ENCODE measurements at places on chromosomes 12 and 14.

DNA sequence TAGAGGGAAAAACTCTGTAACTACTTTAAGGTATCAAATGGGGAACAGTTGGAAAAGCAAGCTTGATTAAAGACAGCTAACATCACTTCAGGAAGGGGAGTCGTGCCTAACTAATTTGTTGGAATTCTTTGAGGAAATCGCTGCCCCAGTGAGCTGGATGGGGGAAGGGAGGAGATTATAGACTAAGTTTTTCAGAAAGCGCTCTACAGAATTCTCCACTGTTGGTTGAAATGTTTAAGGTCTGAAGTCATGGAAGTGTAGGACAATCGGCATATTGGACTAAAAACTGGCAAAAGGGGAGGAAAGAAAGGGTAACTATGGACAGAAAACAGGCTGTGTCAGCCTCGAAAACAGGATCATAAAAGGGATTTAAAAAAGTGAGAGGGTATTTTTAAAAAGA is 229.9 kb upstream of the HMGA2 start:
- no peak for DNase-seq

DNA sequence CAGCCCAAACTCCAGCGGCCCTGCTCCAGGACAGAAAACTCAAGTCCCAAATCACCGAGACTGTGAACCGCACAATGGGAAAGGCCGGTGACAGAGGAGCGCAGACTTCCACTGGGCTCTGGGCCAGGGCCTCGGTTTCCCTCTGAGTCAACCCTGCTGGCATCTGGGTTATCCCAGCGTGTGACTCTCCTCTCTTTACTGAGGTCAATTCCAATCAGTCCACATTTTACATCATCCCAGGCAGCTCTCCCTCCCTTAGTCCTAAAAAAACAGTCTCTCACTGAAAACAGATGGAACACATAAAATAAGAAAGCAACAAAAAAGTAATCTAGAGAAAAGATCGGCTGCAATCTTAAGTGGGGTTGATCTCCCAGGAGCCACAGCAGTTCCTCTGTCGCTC is 36.9 kb downstream of the ITPK1 start:
- no peak for DNase-seq

DNA sequence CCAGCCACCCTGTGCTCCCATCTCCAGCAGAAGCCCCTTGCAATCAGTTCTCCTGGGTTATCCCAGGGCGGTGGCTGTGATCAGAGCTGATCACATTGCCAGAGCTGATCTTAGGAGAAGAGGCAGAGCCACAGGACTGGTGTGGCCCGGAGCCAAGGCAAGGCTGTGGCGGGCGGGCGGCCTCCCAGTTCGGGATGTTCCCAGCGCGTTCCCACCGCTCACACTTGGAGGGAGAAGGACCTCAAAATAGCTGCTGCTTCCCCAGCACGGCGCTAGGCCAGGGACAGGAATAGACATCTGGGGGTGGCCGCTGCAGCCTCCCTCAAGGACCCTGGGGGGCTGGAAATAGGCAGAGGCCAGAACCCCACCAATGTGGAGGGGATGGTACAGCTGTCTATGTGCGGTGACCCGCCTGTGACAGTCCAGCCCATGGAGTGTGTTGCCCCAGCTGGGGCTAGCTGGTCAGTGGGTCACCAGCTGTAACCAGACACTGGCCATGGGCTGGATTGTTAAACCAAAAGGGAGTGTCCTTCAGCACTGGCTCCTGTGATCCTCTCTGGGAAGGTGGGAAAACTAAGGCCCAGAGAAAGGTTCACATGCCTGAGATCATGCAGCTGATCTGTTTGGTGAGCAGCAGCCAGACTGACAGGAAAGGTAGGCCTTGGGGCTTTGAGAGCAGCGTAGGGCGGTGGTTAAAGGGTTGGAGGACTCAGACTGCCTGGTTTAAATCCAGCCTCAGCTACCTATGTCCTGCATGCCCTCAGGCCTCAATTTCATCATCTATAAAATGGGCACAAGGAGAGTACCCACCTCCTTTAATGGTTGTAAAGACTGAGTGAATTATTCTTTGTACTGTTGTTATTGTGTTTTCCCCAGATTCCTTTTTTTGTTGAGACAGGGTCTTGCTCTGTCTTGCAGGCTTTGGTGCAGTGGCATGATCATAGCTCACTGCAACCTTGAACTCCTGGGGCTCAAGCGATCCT is 8.0 kb upstream of the POP5 start:
- DNase-seq: no peak

DNA sequence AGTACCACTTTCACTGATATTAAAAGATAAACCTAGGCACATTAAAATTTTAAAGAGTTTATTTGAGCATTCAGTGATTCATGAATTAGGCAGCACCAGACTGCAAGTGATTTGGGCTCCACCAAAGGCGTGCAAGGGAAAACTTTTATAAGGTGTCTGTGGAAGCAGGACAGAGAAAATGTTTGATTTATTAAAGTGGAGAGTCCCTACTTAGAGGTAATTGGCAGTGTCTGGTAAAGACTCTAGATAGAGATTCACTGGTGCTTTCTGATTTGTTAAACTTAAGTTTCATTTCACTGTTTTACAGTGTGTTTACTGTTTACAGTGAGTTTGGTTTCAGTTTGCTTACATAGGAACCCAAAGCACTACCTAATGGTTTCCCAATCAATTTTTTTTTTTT is 72.8 kb downstream of the ANKS1B start:
- DNase-seq: peak; percentile 34

GRCh38 chr14:65792208-65792905 is 379.8 kb downstream of the FUT8 start:
- no peak for DNase-seq

GRCh38 chr12:121964813-121965643 is 46.6 kb downstream of the CFAP251 start:
- no peak for DNase-seq

- no peak for DNase-seq
These were observed 505.9 kb downstream of the SLC16A7 start for GRCh38 chr12:60101715-60102114.

DNA sequence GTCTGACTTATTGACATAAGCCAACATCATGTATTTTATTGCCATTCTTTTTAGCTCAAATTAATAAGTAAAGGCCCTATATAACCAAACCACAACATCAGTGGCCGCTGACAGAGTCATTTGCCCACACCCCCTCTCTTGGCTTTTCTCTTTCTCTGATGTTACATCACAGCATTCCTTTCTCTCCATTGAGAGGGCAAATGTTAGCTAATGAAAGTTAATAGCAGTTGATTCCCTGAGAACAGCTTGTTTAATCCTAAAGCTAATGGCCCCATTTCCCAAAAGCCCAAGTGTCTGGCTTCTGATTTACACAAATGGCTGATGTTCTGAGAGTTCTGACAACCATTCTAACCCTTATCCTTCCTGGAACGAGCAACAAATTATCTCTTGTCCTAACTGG is 308.8 kb downstream of the SNAPC1 start:
- DNase-seq: no peak

- peak; percentile 27 for DNase-seq
These were observed 24.0 kb downstream of the KLRK1 start for GRCh38 chr12:10365696-10366405.

DNA sequence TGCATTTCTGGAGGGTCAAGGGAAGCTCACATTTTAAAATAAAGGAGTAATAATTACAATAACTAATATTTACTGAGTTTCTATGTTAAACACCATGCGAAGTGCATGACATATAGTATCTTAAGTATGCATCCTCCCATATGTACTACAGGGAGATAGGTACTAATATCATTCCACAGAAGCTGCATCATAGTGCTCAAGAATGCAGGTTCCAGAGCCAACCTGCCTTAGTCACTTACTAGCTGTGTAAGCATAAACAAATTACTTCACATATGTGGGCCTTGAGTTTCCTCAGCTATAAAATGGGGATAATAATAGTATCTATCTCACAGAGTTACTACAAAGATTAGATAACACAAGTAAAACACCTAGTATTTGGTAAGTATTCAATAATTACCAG is 18.3 kb downstream of the ARMH4 start:
- DNase-seq: no peak

DNA sequence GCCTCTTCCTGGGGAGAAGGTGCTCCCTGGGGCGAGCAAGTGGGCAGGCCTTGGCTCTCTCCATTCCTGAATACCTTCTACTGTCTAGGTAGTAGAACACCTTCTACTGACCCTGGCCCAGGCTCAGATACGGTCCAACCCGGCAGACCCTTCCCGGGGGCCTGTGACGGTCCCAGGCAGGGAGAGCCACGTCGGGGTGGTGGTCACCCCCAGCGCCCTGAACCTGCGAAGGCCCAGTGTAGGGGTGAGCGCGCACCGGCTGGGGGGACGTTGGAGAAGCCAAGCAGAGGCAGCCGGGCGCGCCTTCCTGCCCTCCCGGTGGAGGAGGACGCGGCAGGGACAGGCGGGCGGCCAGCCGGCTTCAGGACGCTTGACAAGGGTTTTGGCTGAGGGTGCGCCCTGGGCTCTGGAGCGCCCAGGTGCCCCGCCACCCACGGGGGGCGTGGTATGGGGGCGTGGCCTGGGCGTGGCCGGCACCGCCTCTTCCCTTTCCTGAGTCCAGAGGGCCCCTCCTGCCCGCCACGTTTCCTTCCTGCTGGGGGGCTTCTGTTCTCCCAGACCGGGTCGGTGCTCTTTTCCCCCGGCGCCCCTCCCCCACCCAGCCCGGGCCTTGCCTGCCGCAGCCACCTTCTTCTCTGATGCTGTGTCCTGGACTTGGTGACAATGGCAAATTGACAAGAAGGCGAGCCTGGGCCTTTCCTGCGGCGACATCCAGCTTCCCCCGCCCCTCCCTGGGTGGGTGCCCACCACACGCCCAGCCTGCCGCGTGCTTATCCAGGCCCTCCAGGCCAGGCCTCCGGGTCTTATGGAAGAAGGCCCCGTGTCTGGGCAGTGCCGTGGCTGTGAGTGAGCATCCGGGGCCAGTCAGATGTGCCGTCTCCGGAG is 24.5 kb upstream of the PPP1R13B start:
- no peak for DNase-seq

DNA sequence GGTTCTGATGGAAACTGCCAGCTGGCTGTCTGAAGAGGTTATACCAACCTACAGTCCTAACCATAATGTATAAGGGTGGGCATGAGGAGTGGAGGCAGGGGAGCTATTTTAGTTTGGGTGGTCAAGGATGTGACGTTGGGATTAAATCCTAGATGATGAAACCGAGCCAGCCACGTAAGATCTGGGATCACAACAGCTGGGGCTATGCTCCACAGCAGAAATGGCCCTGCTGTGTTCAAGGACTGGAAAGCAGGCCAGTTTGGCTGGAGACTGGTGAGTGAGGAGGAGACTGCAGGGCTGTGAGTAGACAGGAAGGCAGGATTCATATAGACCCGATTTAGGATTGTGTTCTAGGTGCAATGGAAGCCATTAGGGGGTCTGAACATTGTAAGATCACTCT is 66.1 kb downstream of the SAMD4A start:
- no peak for DNase-seq

- DNase-seq: peak; percentile 57
These were observed 77.2 kb upstream of the RFLNA start for GRCh38 chr12:124217508-124218242.

GRCh38 chr12:85519163-85519562 is 239.1 kb downstream of the ALX1 start:
- no peak for DNase-seq

DNA sequence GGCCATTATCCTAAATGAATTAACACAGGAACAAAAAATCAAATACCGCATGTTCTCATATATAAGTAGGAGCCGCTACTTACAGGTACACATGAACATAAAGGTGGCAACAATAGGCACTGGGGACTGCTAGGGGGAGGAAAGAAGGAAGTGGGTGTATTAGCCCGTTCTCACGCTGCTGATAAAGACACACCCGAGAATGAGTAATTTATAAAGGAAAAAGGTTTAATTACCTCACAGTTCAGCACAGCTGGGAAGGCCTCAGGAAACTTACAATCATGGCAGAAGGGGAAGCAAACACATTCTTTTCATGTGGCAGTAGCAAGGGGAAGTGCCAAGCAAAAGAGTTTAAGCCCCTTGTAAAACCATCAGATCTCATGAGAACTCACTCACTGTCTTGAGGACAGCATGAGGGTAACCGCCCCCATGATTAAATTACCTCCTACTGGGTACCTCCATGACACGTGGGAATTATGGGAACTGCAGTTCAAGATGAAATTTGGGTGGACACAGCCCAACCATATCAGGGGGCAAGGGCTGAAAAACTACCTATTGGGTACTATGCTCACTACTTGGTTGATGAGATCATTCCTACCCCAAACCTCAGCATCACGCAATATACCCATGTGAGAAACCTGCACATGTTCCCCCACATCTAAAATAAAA is 16.4 kb upstream of the MIA2 start:
- peak; percentile 13 for DNase-seq

- DNase-seq: peak; percentile 91
These were observed at the start of gene ATF1 for GRCh38 chr12:50763639-50764285. Gene ATF1 (plus strand): TSS chr12:50764101. CDS start chr12:50780146, 16,045 bp downstream.

- no peak for DNase-seq
These were observed 25.2 kb upstream of the OAS1 start for GRCh38 chr12:112881602-112882001.

GRCh38 chr12:122420471-122421162 is 1.9 kb downstream of the CLIP1 start:
- no peak for DNase-seq

DNA sequence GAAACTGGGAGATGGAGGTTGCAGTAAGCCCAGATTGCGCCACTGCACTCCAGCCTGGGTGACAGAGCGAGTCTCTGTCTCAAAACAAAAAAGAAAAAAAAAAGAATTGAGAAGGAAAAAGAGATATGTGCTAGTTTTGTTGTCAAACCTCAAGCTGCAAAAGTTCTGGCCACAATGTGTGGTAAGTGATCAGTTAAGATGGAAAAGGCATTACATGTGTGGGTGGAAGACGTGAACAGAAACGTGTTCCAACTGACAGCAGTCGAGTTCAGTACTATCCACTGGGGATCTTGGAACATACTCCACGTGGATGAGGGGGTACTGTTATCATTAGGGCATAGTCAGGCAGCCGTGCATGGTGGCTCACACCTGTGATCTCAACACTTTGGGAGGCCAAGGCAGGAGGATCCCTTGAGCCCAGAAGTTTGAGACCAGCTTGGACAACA is 17.3 kb downstream of the GPR68 start:
- no peak for DNase-seq

GRCh38 chr12:3042394-3042793 is 34.8 kb upstream of the TSPAN9 start:
- DNase-seq: no peak

DNA sequence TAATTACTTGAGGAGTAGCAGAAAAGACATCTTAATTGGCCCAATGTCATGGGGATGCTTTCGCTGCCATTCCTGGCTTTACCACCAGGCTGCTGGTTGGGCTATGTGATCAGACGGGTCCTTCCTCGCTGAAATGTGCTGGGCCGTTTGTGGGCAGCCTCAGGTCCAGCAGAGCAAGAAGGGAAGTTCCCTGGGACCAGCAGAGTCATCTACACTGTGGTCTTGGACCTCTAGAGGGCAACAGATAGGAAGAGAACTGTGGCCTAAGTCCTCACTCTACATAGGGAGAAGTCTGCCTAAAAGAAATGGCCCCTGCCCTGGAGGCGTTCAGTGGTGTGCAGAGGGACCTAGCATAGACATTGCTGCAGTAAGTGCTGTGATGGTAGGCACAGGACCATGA is 10.9 kb downstream of the EVL start:
- DNase-seq: peak; percentile 97

GRCh38 chr14:73764406-73765280 is 50.5 kb upstream of the PNMA1 start:
- DNase-seq: peak; percentile 90

- no peak for DNase-seq
These were observed 11.1 kb upstream of the RTL1 start for GRCh38 chr14:100914597-100915021.

- no peak for DNase-seq
These were observed 15.8 kb upstream of the RASSF8 start for GRCh38 chr12:25942709-25943108.

Data from inflammatory macrophage treated with lipopolysaccharide for 4 hours (primary cell).